ENCODE measurements at places on chromosomes 4 and X.
A peak's percentile ranks its signal among the peaks of the same experiment; 100 is the strongest.

DNA sequence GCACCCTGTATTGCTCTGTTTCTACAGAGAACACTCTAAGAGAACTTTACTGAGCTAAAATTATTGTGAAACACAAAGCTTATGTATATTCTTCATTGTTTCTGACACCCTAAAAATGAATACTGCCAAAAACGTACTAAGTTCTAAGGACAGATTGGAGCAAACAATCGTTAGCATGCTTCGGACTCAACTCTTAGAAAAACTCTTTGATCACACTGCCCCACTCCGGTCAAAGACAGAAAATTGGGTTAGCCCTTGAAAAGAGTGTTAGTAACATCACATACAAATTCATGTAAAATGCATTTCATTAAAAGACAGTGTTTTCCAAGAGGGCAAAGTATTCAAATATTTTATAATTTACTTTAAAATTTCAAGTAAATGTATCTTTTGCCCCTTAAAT lies 177.4 kb downstream of the DCHS2 start:
- DNase-seq, result no peak

- no peak for DNase-seq
Measured at GRCh38 chr4:176187624-176188023, 7.8 kb downstream of the SPATA4 start.

DNA sequence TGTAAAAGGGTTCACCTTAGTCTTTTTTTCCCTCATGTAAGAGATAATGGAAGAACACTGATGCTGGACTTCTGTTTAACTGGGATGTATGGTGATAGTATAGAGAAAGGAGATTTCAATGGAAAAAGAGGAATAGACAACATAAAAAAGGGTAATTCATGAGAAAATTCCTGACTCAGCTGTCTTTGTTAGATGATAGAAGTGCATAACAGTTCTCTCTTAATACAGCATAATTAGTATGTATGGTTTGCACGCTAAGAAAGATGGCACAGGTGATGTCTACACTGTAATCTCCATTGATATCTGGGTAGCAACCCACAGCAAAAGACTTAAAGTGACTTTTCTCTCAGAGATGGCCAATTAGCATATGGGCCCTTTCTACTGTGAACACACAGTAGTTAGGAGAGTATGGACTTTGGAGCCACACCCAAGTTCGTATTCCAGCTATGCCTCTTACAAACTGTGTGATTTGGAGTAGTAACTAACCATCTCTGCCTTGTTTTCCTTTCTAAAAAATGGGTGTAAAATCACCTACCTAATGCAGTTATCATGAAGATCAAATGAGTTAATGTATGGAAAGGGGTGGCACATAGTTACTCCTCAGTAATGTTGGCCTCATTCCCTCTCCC lies 149.3 kb downstream of the PDE5A start:
- no peak for DNase-seq

DNA sequence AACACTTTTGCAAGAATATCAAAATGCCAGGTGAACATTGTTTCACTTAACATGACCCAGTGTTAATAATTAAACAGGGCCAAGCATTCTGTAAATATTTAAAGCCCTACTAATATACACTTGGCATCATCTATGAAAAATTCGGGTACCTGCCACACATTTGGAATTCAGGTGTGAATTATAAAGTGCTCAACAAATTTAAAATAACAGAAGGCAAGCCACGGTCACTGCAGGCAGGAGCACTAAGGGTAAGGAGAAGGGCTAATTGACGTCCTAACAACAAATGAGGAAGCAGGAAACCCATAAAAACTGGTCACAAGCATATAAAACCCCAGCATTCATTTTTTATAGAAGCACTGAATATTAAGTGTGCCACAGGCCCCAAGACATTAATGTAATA lies 43.8 kb upstream of the CPEB2 start:
- no peak for DNase-seq

DNA sequence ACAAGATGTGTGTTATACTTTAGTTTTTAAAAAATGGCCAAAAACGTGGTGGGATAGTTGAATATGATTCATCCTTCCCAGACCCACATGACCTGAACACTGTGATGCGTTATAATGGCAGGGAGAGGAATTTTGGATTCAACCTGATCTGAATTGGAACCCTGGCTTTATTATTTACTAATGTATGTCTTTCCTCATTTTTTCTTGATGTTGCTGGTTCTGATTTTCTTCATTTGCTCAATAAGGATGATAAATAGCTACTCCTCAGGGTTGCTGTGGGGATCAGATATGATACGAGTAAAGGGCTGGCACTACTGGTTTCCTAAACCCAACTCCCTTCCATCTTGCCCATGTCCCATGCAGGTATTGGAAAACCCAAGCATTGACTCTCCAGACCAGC lies 24.2 kb upstream of the ACSL1 start:
- DNase-seq, result no peak

- DNase-seq, result peak; percentile 23
Measured at GRCh38 chr4:60201052-60201673, 999.0 kb upstream of the ADGRL3 start.

GRCh38 chrX:56726605-56727004 lies 2.4 kb upstream of the NBDY start:
- DNase-seq, result peak; percentile 20

Measured in GM10248 (cell line).